ENCODE measurements at places on chromosomes 5 and 9.

GRCh38 chr5:172437445-172438318 lies 16.6 kb downstream of the SH3PXD2B start:
- DNase-seq = peak; percentile 93

- no peak for DNase-seq
These were observed 662.9 kb upstream of the ZNF608 start for GRCh38 chr5:125409234-125409860.

- DNase-seq = peak; percentile 95
These were observed at the start of gene ARHGEF37 for GRCh38 chr5:149581192-149581861. TSS of gene ARHGEF37 (plus strand) at chr5:149581498. CDS start at chr5:149597770, 16,272 bp downstream.

GRCh38 chr9:69456201-69456600 lies 131.2 kb downstream of the ENTREP1 start:
- no peak for DNase-seq

DNA sequence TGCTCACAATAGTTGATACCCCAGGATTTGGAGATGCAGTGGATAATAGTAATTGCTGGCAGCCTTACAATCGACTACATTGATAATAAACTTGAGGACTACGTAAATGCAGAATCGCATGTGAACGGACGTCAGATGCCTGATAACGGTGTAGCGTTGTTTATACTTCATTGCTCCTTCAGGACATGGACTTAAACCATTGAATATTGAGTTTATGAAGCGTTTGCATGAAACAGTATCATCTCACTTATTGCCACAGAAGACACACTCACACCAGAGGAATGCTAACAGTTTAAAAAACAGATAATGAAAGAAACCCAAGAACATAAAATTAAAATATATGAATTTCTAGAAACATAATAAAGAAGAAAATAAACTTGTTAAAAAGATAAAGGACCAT lies 101.6 kb downstream of the GABBR2 start:
- no peak for DNase-seq

Measured in posterior vena cava (tissue), 2 donors.